ENCODE measurements at places on chromosomes 12 and 14.

- DNase-seq: no peak
Observed at GRCh38 chr14:81303258-81303935, 82.6 kb upstream of the GTF2A1 start.

GRCh38 chr12:5081016-5081415 lies 37.3 kb downstream of the KCNA5 start:
- DNase-seq: no peak

DNA sequence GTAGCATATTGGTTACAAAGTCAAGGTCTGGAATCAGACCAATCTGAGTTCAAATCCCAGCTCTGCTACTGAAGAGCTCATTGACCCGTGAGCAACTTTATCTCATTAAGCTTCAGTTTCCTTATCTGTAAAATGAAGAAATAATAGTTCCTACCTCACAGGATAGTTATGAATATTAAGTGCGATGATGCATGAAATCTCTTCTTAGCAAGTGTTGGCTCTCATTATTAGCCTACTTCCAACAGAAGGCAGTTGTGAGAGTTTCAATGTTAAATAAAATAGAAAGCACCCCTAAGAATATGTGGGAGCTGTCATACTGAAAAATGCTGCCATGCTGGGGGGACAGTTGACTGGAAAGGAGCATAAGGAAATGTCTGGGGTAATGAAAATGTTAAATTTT lies 39.0 kb upstream of the ITPR2 start:
- no peak for DNase-seq

- no peak for DNase-seq
Observed at GRCh38 chr12:51177897-51178296, 5.0 kb upstream of the TFCP2 start.
